ENCODE measurements at places on chromosomes 11 and 22.

DNA sequence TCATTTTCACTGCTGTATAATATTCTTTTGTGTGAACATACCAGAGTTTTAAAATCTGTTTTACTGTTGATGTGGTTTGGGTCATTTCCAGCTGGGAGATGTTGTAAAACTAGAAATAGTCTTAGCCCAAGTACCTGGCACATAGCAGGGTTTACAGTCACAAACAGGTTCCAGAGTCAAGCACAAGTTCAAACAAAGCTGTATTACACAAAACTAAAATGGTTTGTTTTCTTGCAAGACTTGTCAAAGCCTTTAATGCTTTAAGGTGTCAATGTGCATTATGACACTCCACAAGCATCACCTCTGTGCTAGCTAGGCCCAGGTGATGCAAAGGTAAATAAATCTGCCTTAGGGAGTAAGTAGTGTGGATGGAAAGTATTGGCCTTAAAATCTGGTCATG, 379.1 kb downstream of the MN1 start:
- DNase-seq, result no peak

DNA sequence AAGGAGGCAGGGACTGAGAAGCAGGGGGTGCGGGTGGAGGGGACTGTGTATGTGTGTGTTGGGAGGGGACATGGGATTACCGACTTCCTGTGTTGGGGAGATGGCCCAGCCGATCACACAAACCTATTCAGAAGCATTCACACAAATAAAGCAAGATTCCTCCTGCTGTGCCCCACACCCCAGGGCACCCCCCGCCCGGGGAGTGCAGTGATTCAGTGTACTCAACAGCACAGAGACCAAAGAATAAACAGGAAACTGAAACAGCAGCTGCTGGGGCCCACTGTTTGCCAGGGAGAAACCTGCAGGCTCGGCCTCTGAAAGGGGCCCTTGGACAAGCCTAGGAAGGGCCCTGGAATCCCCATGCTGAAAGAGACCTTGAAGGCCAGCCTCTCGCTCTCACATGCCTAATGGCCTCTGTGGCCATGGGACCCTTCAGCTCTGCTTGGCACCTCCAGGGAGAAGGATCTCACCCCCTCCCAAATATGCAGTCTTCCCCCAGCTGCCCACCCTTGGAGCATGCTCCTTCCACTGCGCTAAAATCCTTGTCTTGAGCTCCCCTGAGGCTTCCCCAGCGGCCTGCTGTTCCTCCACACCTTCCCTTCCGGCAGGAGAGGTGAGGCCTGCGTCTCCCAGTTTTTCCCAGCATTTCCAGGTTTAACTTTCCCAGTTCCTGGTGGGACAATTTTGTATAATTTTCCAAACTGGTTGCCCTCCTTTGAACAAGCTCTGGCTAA, 72.9 kb downstream of the CSNK2A3 start:
- DNase-seq, result no peak

DNA sequence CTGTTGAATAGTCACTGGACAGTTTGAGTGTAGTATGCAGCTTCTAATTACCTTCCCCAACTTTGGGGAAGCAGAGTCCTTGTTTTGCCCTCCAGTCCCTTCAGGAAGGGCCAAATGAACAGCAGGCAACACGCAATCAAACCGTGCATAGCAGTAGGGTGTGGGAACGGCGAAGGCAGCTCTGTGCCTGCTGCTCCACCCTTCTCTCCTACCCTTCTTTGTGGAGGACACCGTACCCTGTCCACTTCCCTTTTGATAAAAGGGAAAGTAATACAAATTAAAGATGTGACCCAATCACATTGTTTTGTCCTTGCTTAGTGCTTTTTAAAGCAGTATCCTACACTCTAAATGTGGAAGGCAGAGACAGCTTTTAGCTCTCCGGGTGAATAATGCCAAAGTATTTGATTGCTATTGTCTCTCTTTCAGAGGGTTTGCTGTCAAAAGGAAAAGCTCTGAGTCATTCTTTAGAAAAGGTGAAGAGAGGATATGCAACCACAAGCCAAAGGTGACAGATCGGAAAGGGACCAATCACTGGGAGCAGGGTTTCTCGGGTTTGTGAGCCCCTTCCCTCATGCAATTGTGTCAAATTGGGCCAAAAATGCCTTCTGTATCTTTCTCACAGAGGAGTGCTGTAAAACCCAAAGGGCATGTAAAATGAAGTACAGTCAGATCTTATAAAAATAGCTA, 407.3 kb upstream of the CCDC90B start:
- no peak for DNase-seq

GRCh38 chr11:19924311-19924710, 211.7 kb downstream of the NAV2 start:
- no peak for DNase-seq

DNA sequence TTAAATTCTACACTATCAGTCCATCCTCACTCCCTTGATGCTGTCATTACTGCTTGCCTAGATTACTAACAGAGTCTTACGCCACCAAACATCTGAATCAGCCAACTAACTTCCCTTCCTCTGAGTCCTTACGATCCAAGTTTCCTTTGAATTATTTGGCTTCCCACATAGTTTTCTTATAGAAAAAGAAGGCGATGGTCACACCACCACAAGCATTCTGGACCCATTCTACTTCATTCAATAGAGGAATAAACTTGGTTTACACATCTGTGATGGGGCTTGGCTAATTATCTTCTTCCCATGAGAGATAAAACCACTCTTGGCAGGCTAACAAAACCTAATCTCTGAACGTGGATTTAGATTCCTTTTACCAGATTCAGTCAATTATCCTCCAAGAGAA, 35.0 kb downstream of the INTS4 start:
- no peak for DNase-seq

- DNase-seq, result no peak
These were observed 4.2 kb upstream of the IL2RB start for GRCh38 chr22:37153901-37154300.

DNA sequence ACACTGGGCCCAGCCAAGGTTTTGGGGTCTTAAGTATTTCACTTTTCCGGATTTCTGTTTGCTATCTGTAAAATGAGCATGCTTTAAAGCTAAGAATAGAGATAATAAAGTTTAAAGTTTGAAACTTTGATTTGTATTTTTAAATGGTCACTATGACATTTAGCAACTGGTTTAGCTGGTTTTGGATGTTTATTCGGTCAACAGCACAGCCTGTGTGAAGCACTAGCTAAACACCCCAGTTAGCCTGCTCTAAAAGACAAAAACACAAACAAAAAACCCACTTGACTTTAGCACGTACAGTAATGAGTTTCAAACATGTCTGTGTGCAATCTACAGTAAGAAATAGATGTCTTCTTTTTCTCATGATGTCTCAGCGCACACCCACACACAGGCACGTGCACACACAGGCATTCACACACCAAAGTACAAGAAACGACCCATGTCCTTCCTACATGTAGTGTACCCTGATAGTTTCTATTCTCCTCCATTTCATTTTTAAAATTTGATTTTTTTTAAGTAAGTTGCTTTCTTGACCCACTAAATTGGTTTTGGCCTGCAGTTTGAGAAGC, 29.4 kb downstream of the SLC1A2 start:
- no peak for DNase-seq

DNA sequence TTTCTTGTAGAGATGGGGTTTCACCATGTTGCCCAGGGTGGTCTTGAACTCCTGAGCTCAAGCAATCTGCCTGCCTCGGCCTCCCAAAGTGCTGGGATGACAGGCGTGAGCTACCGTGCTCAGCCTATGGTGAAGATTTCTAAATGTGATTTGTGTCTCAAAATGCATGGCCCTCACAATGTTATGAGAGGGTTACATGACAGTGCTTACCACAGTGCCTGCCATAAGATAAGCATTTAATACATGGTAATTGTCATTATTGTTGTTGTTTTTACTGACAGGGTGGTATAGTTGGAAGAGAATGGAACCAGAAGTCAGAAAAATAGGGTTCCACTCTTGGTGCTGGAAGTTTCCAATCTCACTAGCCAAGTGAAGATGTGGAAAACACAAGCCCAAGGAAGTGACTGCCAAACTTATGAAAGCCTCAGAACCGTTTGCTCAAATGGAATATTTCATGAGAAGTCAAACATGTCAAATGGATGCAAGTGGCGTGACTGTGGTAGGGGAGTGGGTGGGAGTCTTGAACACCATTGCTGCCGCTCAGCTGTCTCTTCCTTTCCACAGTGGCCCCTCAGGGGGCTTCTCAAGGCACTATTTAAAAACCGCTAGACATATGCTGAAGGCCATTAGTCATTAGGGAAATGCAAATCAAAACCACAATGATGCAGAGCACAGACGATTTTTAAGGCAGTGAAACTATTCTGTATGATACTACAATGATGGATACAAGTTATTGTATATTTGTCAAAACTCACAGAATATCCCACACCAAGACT, 29.1 kb upstream of the LMO2 start:
- DNase-seq, result no peak

- no peak for DNase-seq
These were observed 6.5 kb downstream of the PACS1 start for GRCh38 chr11:66076561-66076960.

All from stimulated activated CD4-positive, alpha-beta T cell treated with anti-CD3 and anti-CD28 coated beads, Interleukin-1b, Interleukin-23, amount 100 ng/mL, for 1 hour (primary cell).